Vagina (tissue), 2 donors: ENCODE measurements at places on chromosomes 1 and 21. TPM values are rescaled to one million over a fixed set of nuclear protein-coding genes. Genes with fewer than 3 reads are reported as not detected.

The CRYAA gene
- total RNA-seq, result not detected

The TTC39A gene
- 11.5 TPM for total RNA-seq

The FAM78B gene
- total RNA-seq, result 4.4 TPM

The TNNT2 gene
- 9.8 TPM for total RNA-seq

DNA sequence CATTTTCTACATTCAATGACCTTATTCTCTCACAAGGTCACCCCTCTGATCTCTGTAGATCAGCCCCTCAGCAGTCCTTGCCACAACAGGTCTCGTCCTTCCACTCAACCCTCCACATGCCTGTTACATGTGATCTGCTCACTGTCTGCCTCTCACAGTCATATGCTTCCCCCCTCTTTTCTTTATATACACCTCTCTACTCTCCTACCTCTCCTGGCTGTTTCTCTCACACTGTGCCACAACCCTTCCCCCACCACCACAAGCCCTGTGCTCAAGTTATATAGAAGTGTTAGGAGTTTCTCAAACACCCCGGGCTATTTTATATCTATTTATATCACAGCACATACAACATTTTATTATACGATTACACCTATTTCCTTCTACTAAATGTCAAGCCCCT is 12.6 kb downstream of the B3GALNT2 start:
- DNase-seq, result no peak

DNA sequence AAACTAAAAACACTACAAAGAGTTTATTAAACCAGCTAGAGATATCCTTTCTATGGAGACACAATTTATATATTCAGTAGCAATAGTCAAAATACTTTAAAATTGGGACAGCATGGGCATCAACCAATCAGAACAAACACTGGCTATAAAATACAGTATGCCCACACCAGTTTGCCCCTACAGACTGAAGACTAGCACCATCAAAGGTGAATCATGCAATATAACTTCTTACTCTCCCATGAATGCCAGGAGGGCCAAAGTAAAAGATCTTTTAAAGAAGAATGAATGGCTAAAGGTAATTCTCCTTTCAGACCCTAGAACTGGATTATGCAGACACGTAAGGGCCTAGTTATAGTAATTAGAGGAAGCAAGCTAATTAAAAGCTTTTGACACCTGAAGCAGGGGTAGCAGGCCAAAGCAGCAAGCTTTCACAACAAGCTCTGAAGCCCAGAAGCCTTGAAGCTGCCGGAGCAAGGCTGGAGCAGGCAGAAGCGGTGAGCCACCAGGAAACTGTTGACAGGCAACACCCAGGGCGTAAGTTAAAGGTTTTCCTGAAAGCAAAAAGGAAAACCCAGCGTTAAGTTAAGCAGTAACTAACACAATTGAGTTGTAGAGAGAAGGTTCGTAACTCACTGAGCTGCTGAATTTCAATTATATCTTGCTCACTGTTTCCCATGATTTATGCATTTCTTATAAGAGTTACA is 99.3 kb downstream of the CDC42BPA start:
- no peak for DNase-seq

DNA sequence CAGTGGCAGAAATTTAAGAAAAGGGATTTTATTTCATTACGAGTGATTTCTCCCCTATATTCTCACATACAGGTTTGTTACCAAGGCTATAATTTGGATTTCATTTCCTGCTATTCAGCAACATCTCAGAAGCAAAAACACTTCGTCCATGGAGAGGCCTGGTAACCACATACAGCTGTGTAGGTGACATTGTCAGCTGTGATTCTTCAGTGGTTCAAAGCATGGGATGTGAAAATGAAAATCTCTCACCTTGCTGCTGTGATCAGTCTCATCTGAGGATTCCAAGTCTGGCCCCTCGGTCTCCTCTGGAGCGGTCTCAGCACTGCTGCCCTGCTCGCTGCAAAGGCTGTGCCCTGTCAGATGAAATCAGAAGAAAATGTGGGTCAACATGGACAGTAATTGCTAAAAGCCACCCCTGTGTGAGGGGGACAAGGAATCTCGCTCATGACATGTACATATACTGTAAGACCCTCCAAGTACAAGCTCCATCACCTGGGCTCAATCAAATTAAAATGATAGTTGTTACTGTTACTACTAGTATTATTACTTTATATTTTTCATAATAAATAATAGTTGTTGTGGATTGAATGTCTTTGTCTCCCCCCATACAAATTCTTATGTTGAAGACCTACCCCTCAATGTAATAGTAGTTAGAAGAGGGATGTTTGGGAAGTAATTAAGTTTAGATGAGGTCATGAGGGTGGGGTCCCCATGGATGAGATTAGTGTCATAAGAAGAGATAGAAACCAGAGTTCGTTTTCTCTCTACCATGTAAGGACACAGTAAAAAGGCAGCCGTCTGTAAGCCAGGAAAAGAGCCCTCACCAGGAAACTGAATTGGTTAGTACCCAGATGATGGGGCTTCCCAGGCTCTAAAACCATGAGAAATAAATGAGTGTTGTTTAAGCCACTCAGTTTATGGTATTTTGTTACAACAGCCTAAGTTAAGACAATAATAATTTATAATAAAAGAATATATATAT is 126.7 kb upstream of the KRTAP19-8 start:
- no peak for DNase-seq

DNA sequence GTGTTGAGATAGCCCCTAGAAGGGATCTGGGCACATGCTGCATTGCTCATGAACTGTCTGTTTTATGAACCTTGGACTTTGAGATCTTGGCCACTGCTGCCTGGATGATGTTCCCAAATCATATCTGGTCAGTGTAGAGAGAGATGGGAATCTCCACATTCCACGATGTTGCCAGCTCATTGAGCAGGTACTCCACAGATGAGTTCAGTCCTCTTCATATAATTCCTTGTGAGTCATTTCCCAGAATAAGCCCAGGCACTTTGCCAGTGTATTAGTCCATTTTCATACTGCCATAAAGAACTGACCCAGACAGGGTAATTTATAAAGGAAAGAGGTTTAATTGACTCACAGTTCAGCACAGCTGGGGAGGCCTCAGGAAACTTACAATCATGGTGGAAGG is 254.0 kb upstream of the RUNX1 start:
- DNase-seq, result no peak

GRCh38 chr1:210372491-210372890 is 43.8 kb downstream of the HHAT start:
- DNase-seq, result no peak

- DNase-seq, result peak; percentile 22
Measured at GRCh38 chr1:115764541-115764940, 4.0 kb downstream of the CASQ2 start.

DNA sequence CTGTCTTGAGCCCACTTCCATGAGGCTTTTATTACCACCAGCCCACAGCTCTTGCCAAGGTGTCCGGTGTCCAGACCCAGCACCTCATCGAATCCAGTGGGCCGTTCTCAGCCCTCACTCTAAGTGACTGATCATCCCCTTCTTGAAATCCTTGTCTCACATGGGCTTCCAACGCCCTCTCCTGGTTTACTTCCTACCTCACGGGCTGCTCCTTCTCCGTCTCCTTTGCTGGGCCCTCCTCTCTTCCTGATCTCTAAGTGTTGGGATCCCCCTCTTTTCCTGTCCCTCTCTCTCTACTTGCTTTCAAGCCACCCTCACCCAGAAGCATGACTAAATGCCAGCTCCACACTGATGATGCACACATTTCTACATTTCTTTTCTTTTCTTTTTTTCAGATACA is 9.0 kb upstream of the RHBG start:
- no peak for DNase-seq

- DNase-seq, result no peak
Measured at GRCh38 chr1:47175227-47175934, 14.5 kb downstream of the PDZK1IP1 start.

DNA sequence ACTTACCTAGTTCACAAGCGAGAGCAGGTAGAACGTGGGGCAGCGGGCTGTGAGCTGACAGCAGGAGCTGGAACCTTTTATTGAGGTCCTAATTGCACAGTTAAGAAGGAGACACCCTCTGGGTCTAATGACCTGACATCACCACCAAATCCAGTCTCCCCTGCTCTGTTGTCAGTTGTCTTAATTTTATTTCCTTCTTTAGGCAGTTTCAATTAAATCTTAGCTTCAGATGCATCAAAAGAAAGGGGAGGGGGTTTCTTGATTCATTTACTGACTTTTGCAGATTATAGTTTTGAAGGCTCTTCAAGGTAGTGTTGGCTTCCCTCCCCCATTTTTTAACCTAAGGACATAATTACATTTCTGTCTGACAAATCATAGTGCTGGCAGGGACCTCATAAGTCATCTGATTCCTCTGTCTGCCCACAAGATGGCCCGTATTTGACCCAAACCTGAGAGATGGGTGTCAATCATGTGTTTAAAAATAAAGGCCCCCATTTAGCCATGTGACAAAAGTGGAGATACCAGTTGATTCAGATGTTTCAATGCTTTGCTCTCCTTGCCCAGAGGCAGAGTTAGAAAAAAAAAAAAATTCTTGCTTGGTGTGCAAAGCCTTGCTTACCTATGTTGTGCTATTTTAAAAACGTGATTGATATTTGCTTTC is at the start of gene TCHHL1:
TCHHL1 (minus strand) TSS at position 51 of the 661 bp plus-strand sequence. CDS start 921 bp downstream, outside the sequence.
- DNase-seq, result no peak

- no peak for DNase-seq
Measured at GRCh38 chr1:1345384-1345783, 3.8 kb downstream of the DVL1 start.

DNA sequence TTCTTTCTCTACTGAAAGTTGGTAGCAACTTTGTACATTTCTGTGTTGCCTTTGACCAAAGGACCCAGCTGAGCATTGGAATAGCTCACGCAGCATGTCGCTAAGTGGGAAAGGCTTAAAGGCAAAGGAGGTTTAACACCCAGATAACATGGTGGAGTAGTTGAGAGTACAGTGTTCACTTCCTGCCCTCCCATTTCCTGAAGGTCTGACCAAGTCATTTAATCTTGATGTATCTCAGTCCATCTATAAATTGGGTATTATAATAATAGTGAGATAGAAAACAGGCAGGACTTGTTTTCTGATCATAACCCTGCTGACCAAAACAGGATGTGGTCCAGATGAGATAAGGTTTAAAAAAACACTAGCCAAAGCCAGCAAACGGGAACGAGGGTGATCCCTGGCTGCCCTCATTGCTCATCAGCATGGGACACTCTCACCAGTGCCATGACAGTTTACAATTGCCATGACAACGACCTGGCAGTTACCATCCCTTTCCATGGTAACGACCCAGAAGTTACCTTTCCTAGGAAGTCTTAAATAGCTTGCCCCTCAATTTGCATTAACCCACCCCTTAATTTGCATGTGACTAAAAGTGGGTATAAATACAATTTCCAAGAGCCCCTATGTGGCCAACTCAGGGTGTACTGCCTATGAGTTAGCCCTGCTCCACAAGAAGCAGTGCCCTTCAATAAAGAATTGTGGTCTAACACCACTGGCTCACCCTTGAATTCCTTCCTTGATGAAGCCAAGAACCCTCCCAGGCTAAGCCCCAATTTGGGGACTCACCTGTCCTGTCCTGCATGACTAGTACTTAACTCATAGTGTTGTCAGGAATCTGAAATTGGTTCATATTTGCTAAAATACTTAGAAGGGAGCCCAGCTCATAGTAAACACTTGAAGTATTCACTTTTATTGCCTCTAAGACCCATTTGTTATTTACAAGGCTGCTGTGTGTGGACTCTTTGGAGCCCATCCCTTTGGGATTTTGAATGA is 28.4 kb upstream of the FHAD1 start:
- DNase-seq, result no peak

GRCh38 chr1:78437941-78438340 is 52.8 kb upstream of the PTGFR start:
- DNase-seq, result no peak

DNA sequence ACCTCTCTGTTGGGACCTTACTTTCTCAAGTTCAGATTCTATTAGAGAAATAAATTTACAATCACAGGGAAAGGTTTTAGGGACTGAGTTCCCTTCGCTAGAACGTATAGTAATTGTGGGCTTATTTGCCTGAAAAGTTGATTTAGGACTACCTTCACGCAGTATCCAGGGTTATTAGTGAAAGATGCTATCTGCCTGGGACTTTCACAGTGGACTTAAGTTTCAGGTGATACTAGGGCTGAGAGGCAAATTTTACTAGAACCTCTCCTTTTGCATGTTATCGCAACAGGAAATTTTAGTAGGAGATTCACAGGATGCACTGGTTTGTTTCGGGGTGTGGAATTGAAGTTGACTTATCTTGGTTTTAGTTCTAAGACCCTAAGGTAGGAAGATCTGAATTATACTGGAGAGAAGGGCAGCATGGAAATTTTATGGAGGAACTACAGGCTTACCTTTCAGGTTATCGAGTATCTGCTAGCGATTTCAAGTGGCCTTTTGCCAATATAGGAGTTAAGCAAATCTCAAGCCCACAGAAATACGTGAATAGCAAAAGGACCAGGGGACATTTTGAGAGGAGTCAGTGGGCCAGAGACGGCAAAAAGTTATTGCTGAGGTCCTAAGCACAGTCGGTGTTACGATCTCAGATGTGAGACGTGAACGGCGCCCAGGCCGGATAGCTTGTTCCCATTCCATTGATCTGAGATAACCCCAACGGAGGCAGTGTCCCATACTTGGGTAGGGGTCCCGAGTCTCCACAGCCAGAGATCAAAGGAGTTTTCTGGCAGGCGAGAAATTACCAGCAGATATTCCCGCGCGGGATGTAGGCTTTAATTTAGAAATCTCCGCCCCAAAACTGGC is 723 bp upstream of the GNAI3 start:
- DNase-seq, result no peak

DNA sequence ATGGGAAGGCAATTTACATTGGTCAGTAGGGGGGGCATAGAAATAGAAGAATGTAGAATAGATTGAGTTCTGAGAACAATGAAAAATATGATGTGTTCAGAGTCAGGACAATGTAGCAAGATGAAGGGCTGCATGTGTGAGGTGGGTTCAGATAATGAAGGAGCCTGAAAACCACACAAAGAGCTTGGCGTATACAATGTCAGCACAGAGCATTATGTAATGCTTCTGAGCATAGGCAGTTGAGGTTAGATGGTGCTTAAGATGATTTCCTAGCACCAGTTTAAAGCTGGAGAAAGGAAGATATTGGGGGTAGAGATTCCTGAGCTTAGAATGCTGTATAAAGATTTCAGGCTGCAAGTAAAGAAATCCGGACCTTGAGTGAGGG is 202.0 kb upstream of the SNX7 start:
- no peak for DNase-seq

GRCh38 chr21:37220433-37220980 is 46.6 kb downstream of the VPS26C start:
- DNase-seq, result no peak

DNA sequence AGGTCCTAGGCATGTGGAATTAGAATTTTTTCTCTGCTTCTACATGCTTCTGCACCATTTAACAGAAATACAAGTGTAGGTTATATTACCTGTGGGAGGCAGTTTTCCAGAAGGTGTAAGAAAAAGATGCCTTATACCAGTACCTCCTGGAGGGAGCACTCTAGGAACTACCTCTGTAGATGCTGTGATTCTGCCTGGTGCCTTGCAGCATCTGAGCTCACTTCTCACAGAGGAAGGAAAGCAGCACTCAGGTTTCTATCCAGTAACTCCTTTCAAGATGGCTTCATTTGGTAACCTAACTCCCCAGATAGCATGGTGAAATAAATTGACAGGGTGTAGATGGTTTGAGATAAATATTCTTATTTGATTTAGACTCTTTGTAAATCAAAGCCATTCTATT is 50.3 kb downstream of the GIPC2 start:
- no peak for DNase-seq
